ENCODE measurements at places on chromosomes 3 and 15.
A peak's percentile ranks its signal among the peaks of the same experiment; 100 is the strongest.

DNA sequence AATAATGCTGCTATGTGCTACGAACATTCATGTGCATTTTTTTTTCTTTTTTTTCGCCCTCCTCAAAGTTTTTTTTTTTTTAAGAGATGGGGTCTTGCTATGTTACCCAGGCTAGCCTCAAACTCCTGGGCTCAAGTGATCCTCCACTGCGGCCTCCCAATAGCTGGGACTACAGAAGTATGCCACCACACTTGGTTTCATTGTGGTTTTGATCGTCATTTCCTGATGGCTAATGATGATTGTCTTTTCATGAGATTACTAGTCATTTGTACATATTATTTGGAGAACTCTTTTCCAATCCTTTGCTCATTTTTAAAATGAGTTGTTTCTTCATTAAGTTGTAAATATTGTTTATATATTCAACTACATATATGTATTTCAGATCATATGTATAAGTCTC is 48.8 kb downstream of the FBXO22 start:
- no peak for DNase-seq

DNA sequence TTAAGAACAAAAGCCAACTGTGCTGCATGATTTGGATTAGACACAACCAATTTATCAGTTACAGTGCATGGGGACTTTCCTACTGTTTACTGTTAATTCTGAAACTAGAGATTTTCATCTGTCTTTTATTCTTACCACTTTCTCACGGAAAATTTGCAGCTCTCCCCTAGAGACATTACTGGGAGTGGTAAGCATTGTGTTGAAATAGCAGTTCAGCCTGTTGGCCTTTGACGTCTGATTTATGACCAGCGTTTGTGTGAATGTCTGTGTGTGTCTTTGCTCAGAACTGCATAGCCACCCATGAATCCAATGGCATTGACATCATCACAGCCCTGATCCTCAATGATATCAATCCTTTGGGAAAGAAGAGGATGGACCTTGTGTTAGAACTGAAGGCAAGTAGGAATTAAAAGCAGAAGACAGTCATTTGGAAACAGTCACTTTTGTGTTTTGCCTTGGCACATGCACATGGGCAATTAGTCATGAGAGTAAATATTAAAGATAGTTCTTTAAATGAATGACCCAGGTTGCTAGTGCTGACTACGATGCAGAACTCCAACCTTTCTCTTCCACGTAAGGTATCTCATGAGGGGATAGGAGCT is 202.2 kb upstream of the BHLHE40 start:
- DNase-seq = peak; percentile 94

DNA sequence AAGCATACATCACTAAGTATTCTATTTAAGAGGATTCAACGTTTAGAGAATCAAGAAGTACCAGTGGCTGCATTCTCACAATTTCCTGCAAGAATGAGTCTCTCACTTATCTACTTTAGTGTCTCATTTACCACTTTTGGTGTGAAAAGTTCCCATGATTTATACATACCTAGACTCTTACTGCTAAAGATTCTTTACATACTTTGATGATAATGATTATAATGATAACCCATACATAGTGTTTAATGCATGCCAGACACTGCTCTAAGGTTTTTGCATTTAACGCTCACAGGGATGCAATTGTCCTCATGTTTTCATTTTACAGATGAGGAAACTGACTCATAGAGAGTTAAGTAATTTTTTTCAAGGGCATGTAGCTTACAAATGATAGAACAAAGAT is 133.6 kb downstream of the TMEM108 start:
- DNase-seq = no peak

DNA sequence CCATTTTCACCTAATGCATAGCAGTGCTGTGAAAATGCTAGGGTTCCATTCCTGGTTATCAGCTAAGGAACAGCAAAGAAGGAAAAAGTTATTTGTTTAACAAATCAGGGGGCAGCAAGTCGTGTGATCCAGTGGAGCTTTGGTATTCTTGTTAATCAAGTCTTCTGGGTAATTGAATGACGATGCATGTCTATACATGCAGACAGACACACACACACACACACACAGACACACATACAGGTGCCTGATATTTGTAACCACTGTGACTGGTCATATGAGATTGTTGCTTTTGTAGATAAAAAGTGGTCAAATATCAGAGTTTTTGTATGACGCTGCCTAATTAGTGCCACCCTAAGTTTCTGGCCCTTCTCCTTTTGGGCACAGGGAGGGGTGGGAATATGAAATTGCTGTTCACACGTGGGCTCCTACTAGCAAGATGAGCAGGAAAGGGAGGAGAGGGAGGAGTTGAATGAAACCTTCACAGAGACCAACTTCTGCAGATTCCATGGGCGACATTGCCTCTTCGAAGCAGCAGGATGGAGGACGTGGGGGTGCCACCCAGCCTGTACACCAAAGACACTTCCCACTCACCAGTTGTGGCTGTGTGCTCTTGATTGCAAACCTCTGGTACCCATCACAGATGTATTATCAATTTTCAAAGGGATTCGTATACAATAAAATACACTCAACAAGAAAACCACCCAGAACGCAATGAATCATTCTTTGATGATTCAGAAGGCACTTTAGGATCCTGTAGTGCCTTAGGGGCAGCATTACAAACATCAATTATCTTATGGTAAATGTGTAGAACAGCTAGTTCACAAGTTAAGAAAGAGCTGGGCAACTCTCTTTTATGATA is 281.9 kb upstream of the ICE2 start:
- DNase-seq = no peak

- DNase-seq = no peak
Observed at GRCh38 chr3:24232784-24233183, 261.9 kb downstream of the THRB start.
